NCI-H2227 treated with DMSO at 0.1 percent for 48 hours (cell line): ENCODE measurements at places on chromosomes 1 and 21.

GRCh38 chr1:242477944-242478343 is 46.6 kb downstream of the PLD5 start:
- peak; percentile 91 for DNase-seq

GRCh38 chr1:20426923-20427322 is 59.1 kb downstream of the CAMK2N1 start:
- no peak for DNase-seq

DNA sequence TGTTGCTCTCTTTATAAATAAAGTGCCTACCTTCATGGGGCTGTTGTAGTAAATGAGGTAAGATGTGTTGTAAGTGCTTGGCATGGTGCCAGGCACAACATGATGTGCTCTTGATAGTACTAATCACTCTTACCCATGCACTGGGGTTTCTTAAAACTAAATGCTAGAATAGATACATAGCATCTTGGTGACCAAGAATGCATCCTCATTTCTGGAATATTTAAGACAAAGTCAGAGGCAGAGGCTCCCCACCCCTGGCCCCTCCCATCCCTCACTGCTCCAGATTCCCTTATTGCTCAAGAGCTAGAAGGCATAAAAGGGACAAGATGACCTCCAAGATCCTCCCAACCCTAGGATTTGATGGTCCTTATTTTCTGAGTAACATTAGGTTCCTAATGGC is 61.3 kb downstream of the GLUL start:
- DNase-seq: peak; percentile 20

DNA sequence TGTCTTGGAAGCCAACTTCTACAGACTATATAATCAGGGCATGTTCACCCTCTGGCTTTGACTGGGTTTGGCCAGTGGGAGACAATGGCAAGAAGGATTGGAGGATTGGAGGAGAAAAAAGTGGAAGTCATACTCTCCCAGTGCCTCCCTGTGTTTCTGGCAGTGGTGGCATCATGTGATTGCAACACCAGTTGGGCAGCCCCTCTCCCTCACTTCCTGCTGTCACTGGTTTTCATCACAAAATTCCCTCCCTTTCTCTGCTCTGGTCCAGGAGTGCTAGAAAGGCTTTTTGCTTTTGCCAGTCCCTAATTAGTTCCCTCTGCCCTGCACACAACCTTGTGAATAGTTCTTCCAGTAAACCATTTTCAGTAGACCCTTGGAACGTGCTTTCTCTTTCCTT is 3.7 kb upstream of the QSOX1 start:
- DNase-seq: no peak

DNA sequence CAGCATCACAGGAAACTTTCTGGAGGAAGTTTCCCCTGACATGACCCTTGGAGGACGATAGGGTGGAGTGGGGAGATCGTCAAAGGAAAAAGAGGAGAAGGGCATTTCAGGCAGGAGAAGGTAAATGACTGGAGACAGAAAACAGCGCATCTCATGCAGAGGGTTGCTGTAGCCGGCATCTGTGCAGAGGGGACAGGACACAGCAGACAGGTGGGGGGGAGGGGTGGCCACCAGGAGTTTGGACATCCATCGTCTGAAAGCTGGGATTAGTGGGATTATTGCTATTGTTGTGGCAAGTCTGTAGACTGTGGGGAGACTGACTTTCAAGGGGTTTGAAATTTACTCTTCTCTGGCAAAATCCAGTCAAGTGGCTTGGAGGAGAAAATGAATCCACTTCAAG is 463.9 kb downstream of the OMA1 start:
- peak; percentile 10 for DNase-seq

GRCh38 chr1:183580281-183580682 is 10.0 kb downstream of the NCF2 start:
- DNase-seq: peak; percentile 26

DNA sequence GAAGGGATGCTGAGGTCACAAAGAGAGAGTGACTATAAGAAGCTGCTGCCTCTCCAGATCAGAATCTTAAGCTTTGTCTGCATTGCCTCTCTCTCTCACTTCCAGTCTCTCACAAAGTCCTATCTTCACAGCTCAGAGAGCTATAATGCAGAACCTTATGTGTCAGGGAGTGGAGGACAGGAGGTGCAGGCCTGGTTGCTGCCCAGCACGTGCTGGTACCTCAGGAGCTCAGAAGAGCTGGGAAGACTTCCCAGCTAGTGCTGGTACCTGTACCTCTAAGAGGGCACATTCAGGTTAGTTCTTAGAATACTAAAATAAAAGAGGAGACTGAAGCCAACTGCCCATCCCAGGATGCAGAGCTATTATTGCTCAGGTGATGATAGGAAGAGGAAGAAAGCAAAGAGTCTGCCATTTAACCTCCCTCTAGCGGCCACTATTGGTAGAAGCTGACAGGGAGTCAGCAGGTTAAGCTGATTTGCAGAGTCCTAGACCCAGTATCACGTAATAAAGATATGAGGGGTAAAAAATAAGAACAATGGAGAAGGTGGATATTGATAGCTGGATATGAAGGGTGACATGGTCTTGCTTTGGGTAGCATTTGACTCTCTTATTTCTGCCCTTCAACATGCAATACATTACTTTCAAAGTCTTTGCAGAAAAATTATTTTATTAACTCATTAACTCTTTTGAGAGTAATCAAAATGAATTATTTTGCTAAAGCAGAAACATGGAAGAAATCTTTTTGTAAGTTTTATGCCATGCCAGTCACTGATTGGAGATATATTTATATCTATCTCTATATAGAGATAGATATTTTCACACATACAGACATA is 138.1 kb upstream of the HMCN1 start:
- DNase-seq: no peak

DNA sequence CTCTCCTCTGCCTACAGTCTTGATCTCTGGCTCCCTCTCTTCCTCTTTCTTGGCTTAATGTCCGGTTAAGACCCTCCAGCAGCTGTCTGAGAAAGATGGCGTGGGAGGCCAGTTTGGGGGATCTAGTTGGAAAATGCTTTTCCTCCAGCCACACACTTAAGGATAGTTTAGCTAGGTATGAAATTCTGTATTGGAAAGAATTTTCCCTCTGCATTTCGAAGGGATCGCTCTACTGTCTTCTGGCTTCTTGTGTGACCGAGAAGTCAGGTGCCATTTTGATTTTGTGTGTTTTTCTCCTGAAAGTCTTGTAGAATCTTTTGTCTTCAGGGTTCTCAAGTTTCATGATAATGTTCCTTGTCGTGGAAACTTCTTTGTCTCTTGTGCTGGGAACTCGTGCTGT is 28.0 kb downstream of the PRKCZ start:
- no peak for DNase-seq

DNA sequence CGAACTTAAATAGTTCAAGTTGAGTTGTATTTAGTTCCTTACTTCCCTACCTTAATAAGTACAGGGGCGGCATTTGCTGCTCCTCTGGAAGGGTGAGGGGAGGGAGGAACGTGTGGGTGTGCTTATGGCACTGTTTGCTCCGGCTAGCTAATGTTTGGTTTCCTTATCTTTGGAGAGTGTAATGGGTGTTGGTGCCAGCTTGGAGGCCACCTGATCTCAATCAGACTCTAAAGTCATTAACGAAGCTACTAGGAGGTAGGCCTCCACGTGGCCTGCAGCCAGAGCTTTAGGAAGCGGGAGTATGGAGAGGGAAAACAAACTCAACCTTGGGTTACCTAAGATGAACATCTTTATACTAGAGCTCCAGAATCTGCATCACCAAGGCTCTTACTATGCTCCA is 43.0 kb upstream of the RAP1A start:
- DNase-seq: no peak

- DNase-seq: no peak
Observed at GRCh38 chr1:102640872-102641271, 467.4 kb downstream of the COL11A1 start.

GRCh38 chr1:211613951-211614350 is 35.0 kb upstream of the SLC30A1 start:
- DNase-seq: no peak

DNA sequence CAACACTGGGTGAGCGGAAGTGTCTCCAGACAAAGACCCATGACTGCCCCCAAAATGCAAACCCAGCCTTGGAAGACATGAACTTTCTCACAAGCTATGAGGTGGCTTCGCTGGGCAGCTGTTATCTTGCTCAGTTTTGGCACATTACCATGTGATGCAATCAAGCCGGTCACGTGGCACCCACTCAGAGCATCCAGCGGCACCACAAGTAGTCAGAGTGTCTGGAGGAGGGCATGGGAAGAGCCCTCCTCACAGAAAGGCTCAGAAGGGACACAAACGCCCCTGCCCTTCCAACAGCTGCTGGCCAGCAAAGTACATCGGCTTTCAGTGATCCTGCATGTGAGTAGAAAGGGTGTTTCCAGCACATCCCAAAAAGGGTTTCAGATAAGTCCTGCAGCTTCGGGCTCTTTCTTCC is 145.5 kb upstream of the IRF2BP2 start:
- DNase-seq: peak; percentile 26

GRCh38 chr1:39462074-39462473 is 29.4 kb upstream of the BMP8A start:
- no peak for DNase-seq
